ENCODE measurements at places on chromosomes 4 and X.

DNA sequence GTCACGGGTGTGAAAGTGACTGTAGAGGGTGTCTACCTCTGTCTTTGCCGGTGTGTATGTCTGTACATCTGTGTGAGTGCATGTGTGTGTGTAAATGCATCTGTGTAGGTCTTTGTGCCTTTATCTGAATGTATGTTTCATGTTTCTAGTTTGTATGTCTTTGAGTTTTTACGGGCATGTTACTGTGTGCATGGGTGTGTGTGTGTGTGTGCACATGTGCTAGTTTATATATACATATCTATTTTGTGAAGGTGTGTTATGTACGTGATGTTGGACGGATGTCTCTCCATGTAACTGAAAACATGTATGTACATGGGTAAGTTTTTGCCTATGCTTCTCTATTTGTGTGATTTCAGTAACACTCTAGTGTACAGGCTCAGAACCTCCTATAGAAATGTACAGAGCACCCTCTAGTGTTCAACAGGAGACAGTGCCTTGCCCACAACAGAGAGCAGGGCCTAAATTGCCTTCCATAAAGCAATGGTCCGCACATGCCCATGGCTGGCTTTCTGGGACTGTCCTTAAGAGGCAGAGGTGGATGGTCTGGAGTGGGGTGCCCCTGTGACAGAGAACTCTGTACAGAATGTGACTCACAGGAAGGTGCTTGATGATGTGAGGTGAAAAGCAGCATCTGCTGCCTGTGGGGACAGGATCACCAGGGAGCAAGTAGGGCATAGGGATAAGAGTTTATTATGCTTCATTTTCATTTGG lies 343.5 kb downstream of the RAPGEF2 start:
- peak; percentile 4 for DNase-seq

GRCh38 chr4:77001907-77002306 lies 52.4 kb downstream of the SEPTIN11 start:
- DNase-seq, result no peak

GRCh38 chrX:31500921-31501320 lies 429.1 kb upstream of the FTHL17 start:
- DNase-seq, result no peak

- DNase-seq, result no peak
These were observed 434.9 kb downstream of the PDGFC start for GRCh38 chr4:156536661-156537060.

DNA sequence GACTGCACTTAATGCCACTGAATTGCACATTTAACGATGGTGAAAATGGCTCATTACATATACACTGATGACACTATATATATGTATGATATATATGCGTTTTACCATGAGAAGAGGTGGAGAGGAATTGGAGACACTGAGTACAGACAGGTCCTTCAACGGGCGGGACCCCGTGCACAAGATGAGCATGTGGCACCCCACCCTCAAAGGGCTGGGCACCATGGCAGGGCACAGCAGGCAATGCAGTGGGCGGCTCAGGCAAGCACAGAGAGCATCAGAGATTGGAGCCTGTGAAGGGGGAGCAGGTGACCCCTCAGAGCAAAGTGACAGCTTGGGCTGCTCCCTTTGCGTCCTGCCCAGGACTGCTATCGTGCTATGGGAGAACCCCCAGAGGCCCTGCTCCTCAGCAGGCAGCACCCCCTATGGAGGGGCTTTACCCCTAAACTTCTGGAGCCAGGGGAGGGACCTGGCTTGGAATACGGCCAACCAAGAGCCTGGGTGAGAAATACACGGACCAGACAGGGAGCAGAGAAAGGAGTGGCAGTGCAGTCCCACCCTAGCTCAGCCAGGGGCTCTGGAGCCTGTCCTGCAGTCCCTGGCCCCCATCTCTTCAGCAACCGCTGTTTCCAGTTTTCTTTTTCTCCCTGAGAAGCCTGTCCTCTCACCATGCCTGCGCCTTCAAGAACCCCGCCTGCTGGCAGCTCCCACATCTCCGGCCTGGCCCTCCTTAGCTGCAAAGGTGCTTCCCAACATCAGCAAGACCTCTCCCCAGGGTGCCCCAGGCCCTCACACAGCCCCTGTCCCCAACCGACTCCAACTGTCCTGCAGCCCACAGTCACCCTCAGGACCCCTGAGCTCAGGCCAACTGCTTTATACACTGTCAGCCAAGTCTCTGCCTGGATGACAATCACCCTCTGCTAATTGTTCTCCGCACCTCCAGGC lies 10.5 kb downstream of the SLC6A8 start:
- no peak for DNase-seq

- no peak for DNase-seq
These were observed 146.1 kb downstream of the NEXMIF start for GRCh38 chrX:74779175-74779574.

DNA sequence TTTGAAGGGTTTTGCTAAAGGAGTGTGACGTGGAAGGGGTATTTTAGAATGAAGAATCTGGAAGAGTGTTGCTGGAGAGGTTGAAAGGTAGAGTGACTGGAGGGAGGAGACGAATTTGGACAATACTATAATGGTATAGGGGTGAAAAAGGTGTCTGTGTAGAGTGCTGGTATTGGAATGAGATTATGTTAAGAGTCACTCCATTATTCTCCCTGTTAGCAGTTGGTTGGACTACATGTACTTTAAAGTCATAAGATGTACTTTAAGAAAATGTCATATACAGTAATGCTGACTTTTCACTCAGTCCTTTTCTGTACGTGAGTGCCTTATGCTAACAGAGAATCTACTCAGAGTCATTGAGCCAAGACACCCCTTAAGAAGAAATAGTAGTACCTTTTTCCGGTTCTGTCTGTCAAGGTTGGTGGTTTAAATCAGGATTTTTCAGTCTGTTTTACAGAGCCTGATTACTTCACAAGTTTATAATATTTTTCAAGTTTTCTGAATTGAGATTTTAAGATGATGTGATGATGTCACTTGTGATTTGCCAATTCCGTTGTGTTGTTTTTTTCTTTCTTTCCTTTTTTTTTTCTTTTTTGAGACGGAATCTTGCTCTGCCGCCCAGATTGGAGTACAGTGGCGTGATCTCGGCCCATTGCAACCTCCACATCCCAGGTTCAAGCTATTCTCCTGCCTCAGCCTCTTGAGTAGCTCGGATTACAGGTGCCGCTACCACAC lies 56.6 kb downstream of the WWC2 start:
- no peak for DNase-seq

- no peak for DNase-seq
These were observed 40.3 kb downstream of the C4orf54 start for GRCh38 chr4:99617374-99617773.

DNA sequence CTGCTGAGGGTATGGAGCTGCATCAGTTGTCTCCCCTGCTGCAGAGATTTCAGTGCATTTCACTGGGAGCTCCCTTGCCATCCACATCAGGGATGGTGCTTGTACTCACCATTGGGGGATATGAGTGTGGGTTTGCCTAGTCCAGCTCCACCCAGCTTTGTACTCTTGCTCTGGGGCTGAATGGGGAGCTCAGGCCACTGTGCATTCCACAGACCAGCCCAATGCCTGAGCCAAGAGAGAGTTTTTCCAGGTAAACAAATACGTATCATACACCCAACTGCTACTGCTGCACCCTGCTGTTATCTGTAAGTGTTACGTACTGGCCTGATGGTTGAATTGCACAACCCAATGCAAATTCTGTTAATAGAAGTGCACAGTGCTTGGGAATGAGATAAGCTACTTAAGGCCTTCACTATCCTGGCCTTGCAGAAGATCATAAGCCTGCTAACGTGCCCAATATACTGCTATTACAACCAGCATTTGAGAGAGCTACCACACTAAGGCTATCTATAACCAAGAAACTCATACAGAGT lies 205.0 kb upstream of the DMD start:
- no peak for DNase-seq

DNA sequence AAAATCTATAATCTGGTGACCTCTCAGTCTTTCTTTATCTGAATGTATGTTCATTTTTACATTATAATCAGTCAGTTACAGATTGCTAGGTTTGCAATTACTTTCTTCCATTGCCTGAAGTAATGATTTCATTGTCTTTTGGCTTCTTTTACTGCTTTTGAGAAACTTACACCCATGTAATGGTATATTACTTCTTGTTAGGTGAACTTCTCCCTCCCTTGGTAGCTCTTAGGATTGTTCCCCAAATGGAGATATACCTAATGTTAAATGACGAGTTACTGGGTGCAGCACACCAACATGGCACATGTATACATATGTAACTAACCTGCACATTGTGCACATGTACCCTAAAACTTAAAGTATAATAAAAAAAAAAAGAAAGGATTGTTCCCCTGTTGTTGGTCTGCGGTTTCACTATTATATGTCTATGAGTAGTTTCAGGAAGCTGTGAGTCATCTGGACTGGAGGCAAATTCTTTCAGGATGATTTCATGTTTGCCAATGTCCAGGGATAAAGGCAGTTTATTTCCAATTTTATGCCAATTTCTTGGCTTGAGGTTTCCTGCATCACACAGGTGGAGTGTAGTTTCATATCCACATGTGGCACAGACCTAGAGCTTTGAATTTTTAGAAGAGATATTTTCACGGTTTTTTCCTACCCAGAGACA lies 21.8 kb downstream of the SPANXC start:
- DNase-seq, result no peak

All from stimulated activated CD4-positive, alpha-beta T cell treated with anti-CD3 and anti-CD28 coated beads, Interleukin-2, amount 100 ng/mL, for 48 hours (primary cell).